IMR-90 (cell line): ENCODE measurements at places on chromosomes 1 and 21. TPM values are rescaled to one million over a fixed set of nuclear protein-coding genes. Genes with fewer than 3 reads are reported as not detected.

GRCh38 chr1:1926346-1926811 lies 7.3 kb upstream of the TMEM52 start:
- no peak for DNase-seq

GRCh38 chr1:110155878-110156522 lies 5.7 kb downstream of the SLC6A17 start:
- DNase-seq, result peak; percentile 63

- DNase-seq, result no peak
Measured at GRCh38 chr1:159000070-159000409, 9.7 kb upstream of the IFI16 start.

DNA sequence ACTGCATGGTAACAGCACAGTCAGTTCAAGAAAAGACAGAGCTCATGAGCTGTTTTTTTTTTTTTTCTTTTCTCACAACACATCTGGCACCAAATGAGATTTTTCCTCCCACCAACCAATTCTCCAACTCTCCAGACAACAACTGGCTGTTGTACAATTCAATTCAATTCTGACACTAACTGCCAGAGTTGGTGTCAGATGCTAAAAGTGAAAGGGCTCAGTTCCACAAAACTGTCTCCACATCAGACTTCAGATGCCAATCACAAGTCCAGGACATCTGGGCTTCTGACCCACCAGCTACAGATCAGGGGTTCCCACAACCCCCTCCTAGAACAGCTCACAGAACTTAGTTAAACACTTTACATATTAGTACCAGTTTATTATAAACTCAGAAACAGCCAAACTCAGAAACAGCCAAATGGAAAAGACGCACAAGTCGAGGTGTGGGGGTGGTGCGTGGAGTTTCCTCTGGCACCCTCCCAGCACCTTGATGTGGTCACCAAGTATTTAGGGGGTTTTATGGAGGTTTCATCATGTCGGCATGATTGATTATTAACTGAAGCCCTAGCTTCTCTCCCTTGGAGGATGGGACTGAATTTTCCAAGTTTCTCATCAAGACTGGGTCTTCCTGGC lies 39.2 kb upstream of the LRRC8D start:
- no peak for DNase-seq

GRCh38 chr1:46718340-46718726 lies 581 bp downstream of the EFCAB14 start:
- no peak for DNase-seq

- DNase-seq, result no peak
Measured at GRCh38 chr1:3790500-3790923, 5.8 kb downstream of the LRRC47 start.

DNA sequence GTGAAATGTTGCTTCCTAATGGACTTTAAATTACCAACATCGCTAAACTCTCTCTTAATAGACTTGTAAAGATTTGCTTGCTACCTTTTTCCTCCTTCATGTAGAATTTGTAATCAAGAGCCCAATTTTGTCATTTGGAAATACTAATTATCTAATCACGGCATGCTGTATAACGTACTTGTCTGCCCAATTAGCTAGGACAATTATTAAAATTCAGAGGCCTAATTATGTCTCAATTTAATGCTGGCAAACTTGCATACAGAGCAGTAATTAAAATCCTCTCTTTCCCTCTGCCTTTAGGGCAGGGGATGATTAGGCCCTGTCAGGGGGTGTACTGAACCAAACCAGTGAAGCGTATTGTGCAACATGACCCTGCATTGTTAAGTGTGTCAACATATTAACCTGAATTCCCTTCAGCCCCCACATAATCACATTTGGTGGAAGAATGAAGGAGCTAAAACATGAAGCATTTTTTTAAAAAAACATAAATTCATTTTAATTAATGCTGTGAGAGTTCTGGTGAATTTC lies 137.4 kb upstream of the BARHL2 start:
- no peak for DNase-seq

DNA sequence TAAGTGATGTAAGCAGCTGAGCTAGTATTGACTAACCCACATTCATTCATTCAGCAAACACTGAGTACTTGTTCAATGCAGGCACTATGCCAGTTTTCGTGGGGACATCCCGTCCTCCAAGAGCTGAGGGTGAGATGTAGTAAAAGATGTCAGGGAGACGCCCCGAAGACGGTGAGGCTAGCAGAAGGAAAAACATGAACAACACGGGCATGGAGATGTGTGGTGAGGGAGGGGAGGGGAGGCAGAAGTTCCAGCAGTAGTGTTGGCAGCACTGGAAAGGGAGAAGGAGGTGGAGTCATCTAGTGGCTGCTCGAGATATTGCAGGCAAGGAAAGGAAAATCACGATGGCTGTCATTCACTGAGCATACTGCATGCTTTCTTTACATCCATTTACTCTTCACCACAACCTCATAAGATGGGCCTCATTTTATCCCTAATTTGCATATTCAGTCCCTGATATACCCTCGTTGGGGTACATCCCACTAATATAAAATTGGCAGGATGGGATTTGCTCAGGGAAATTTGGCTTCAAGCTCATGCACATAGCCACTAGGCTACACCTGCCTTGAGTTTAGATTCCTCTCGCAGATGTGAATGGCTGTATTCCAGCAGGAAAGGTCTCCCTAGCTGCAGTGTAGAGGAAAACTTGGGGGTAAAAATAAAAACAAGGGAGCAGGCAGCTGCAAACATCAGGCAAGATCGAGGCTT lies 14.5 kb downstream of the PDZK1IP1 start:
- DNase-seq, result peak; percentile 54

GRCh38 chr1:43979528-43980254 lies 681 bp downstream of the B4GALT2 start:
- peak; percentile 41 for DNase-seq

- DNase-seq, result no peak
Measured at GRCh38 chr1:220691053-220691684, 1.0 kb downstream of the C1orf115 start.

- peak; percentile 36 for DNase-seq
Measured at GRCh38 chr1:56576880-56577405, 2.4 kb downstream of the PLPP3 start.

GRCh38 chr21:46100426-46100825 lies 2.5 kb downstream of the COL6A2 start:
- peak; percentile 64 for DNase-seq

Gene FCRLA
- total RNA-seq, result 0.28 and 0.36 TPM in 2 replicates

Gene PTGS2
- total RNA-seq, result 4.8 and 6.9 TPM in 2 replicates

Gene ALG14
- 1.4 and 2.0 TPM in 2 replicates for total RNA-seq

Gene S100A13
- total RNA-seq, result 122 and 225 TPM in 2 replicates

Gene GBP2
- total RNA-seq, result 12.8 and 17.7 TPM in 2 replicates

Gene RCSD1
- total RNA-seq, result not detected in 2 replicates

Gene TFF3
- not detected in 2 replicates for total RNA-seq

Gene IFI44L
- 0.18 and 0.28 TPM in 2 replicates for total RNA-seq
